ENCODE measurements at places on chromosomes 3 and 15.

DNA sequence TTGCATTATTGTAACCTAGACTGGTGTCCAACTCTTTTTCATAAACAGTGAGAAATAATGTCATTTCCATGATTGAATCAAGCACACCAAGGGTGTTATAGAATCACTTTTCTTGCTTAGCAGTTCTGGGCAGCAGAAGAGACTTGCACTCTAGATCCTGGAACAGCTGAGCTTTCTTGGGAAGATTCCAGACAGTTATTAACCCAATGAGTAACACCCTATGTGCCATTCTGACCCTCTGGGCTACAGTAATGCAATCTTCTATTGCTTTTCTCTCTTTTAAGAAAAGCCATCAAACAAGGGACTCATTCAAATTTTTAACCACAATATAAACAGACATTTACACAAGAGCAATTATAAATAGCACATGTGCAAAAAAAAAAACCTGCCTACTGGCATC, 39.3 kb upstream of the USP3 start:
- no peak for DNase-seq

DNA sequence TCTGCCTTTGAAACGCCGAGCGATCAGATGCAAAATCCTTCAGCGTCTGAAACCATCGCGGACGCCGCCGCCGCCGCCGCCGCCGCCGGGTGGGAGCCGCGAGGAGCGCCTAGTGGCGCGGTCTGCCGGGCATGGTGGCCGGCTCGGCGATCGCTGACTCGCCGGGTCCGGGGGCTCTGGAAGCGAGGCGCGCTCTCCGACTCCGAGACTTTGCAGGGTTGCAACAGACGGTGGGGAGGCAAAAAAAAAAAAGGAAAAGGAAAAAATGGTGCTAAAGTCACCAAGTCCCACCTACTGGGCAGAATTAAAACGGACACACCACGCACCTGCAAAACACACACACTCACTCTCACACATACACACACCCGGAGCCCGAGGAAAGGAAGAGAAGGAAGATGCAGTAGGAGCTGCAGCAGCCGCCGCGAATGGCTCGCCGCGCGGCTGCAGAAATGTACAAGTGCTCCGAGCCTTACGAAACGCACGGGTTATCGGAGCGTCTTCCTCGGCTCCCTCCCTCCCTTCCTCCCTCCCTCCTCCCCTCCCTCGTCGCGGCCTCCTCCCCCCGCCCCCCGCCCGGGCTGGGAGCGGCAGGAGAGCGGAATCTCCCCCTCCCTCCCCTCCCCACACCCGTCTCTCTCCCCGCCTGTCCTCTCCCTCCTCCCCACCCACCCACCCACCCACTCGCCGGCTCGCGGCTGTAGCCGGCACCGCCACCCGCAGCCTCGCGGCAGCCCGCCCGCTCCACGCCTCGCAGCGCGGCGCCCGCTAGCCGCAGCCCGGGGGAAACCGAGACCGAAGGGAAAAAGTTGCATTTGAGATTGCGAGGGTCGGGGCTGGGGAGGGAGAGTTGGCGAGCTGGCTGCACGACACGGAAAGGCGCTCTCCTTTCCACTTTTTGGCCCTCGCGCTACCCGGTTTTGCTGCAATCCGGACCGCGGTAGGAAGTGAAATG, at the start of gene NTRK3:
TSS of gene NTRK3 (minus strand) at position 461 of the 952 bp plus-strand sequence. CDS start 586 bp downstream, outside the sequence.
- DNase-seq: no peak

- DNase-seq: no peak
These were observed 104.6 kb upstream of the SKOR1 start for GRCh38 chr15:67720556-67721175.

GRCh38 chr3:85342915-85343314, 384.1 kb downstream of the CADM2 start:
- DNase-seq: no peak

DNA sequence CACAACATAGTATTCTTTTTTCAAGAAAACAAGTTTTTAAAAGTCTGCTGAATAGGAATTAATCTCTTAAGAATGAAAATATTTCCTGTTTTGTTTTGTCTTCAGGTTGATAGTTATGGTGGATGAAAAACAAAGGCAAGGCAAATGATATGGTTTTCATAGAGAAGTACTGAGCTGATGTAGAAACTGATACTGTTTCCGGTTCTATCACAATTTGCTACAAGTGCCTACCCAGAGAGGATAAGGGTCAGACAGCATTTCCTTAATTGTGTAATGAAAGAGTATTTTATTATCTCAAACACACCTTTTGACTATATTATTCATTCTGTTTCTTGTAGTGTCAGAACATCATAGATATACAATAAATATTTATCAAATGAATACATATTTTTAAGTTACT, 836.3 kb downstream of the SQOR start:
- no peak for DNase-seq

DNA sequence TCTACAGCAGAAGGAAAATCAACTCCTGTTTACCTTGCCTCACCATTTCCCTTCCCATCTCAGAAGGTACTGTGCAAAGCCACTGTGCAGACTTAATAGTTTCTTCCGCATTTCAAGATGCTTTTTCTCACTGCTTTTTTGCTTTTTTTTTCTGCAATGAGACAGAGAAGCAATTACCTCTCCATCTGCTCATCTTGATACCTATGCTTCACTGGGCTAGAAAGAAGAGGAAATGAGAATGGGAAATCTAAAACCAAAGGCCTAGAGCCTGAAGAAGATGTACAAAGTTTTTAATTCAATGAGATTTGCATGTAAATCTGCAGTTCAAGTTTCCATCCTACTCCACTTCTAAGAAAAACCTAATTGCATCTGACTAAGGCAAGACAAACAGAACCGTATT, 238.1 kb upstream of the SETMAR start:
- no peak for DNase-seq

DNA sequence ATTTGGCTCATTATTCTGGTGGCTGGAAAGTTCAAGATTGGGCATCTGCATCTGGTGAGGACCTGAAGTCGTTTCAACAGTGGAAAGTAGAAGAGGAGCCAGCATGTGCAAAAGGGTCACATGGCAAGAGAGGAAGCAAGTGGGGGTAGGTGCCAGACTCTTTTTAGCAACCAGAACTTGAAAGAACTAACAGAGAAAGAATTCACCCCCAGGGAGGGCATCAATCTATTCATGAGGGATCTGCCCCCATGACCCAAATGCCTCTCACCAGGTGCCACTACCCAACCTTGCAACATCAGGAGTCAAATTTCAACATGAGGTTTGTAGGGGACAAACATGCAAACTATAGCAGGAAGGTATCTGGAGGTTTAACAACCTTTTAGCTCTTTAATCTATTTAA, 10.3 kb upstream of the RYK start:
- no peak for DNase-seq

GRCh38 chr3:116148881-116149851, 296.1 kb downstream of the LSAMP start:
- DNase-seq: no peak
